ENCODE measurements at places on chromosomes 12 and 14.

GRCh38 chr12:1859643-1860042 lies 39.3 kb downstream of the LRTM2 start:
- DNase-seq: no peak

DNA sequence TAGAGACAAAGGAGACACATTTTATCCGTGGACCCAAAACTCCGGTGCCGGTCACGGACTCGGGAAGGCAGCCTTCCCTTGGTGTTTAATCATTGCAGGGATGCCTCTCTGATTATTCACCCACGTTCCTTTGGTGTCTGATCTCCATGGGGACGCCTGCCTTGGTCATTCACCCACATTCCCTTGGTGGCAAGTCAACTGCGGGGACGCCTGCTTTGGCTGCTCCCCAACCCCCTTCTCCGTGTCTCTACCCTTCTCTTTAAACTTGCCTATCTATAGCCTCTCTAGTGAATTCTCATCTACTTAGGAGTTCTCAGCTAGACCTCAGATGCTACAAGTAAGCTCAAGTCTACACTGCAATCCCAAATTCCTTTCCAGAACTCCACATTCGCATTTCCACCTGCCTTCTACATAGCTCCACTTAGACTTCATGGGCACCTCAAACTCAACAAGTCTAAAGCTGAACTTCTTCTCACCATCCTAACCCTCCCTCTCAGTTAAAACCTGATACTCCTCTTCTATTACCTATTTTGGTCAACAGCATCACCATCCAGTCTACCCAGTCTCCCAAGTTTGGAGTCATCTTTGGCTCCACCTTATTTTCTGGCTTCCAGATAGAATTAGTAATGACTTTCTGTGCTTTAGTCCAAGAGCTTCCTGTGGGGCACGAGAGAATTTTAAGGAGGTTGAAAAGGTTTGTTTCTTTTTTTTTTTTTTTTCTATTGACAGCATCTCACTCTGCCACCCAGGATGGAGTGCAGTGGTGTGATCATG lies 14.4 kb downstream of the SPTLC2 start:
- DNase-seq: no peak

- DNase-seq: no peak
These were observed 2.8 kb upstream of the LTBP2 start for GRCh38 chr14:74614508-74615495.

DNA sequence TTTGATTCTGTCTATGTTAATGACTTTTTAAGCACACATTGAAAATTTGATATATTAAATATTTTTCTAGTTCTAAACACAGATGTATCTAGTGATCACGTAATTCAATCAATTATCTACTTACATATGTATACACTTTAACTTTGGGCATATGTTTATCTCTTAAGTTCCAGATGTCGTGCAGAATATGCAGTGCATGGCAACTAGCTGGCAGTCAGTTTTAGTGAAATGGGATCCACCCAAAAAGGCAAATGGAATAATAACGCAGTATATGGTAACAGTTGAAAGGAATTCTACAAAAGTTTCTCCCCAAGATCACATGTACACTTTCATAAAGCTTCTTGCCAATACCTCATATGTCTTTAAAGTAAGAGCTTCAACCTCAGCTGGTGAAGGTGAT lies 105.3 kb downstream of the PTPRQ start:
- no peak for DNase-seq

DNA sequence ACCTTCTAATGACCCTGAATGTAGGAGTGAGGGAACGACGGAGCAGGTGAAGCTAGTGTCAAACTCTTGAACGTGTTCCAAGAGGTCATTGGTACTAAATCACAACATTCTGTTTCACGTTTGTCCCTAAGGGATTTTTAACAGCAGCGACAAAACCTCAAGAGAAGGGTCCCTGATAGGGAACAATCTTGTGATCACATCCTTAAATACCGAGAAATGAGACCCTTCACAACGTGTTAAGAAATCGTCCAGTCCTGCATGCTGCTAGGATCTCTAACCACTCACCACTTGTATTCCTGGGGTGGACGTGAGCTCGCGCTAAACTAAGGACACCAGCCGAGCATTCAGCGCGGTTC lies 134.1 kb upstream of the KRAS start:
- no peak for DNase-seq

- no peak for DNase-seq
These were observed 380.8 kb downstream of the ALG10 start for GRCh38 chr12:34402899-34403705.

GRCh38 chr14:32939254-32940065 lies 781 bp downstream of the NPAS3 start:
- DNase-seq: no peak

GRCh38 chr12:117359029-117359845 lies 2.2 kb downstream of the NOS1 start:
- DNase-seq: no peak

DNA sequence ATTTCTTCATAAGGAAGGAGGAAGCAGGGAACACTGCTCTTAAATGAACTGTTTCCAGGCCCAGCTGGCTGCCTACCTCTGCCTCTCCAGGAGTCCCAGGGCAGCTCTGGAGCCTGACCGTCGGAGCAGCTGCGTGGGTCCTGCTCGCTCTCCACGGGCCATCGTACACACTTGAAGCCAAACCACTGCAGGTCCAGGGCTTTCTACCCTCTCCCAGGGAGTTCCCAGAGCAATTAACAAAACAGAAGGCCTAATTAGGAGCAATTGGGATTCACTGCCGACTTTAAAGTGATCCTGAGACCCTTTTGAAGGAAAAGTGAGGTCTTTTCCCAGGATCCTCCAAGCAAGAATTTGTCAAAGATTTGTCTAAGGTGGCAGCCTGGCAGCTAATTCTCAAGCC lies 76.9 kb downstream of the OTX2 start:
- DNase-seq: no peak

- DNase-seq: no peak
These were observed 66.3 kb upstream of the TCL1B start for GRCh38 chr14:95619785-95620417.

DNA sequence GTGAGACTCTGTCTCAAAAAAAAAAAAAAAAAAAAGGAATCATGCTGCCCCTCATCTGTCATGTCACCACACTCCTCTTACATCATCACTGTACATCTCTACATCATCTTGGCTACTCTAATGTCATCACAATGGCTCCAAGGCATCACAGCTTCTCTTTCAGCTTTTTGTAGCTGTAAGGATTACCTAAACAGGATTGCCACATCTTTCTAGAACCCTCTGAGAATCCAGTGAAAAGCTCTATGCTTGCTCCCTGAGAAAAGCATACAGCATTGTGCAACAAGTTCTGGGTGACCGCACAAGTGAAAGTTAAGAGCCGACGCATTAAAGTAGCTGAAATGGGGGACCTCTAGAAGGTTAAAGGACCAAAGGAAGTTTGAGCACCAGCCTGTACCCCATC lies 272.5 kb downstream of the C12orf50 start:
- no peak for DNase-seq

DNA sequence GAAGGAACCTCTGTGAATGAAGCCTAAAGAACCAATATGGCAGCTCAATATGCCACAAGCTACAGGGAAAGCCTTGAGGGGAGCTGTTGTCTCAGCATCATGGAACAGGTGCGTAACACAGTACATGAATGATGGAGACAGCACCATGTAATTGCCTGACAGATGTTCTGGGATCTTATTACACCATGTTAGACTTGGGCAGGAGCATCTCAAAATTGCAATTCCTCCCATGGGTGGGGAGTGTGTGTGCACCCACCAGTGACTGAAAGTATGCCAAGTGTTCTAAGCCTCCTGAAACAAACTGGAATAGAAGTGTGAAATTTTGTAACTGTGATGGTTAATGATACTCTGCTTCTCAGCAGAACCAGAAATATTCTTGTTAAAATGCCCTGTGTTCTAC lies 151.0 kb upstream of the SRRM4 start:
- DNase-seq: no peak

- no peak for DNase-seq
These were observed 10.9 kb downstream of the GATC start for GRCh38 chr12:120457133-120457532.

DNA sequence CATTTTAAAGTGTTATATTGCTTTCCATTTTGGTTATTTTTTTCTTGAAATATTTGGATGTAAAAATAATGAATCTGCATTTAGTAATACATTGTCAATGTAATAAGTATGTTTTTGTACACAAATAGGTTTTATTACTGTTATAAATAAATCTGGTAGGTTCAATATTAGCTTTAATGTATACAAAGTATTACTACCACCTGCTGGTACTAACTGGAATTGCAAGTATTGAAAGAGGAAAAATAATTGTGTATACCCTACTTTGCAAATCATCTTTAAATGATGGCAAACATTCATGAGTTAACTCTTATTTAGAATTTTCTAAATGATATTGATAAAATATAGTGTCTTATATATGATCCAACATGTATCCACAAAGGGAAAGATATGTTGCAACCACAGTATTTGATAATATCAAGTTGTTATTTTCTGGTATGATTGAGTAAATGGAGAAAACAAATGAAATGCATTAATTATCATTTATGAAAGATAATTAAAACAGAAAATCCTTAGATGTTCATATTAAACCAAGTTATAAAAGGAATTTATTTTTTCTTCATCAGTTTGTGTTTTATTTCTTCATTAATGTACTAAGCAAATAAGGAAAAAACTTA lies 3.2 kb downstream of the OR4K2 start:
- DNase-seq: no peak

DNA sequence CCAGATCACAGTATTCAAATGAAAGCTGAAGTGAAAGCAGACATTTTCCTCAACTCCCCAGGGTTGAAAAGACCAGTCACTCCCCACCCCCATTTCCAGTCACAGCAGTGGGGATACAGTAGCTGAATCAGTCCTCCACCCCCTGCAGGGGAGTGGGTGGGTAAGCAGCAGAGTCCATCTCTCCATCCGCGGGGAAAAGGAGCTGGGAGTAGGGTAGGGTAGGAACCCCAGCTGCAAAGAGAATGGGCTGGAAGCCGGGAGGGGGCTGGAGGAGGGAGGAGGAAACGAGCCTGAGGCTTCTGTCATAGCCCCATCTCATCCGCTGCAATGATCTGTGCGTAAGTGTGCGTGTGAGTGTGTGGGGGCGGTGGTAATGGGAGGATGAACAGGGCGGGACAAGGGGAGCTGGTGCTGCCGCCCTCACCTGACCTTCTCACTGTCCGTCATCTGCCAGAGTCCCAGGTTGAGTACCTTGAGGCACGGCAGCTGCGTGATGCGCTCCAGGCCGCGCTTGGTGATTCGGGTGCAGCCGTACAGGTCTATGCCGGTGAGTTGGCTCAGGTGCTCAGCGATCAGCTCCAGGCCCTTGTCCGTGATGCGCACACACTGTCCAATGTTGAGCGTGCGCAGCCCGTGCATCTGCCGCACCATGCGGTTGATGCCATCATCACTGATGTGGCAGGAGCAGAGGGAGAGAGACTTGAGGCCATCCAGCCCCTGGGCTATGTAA lies 1.8 kb downstream of the FBXL14 start:
- DNase-seq: no peak

DNA sequence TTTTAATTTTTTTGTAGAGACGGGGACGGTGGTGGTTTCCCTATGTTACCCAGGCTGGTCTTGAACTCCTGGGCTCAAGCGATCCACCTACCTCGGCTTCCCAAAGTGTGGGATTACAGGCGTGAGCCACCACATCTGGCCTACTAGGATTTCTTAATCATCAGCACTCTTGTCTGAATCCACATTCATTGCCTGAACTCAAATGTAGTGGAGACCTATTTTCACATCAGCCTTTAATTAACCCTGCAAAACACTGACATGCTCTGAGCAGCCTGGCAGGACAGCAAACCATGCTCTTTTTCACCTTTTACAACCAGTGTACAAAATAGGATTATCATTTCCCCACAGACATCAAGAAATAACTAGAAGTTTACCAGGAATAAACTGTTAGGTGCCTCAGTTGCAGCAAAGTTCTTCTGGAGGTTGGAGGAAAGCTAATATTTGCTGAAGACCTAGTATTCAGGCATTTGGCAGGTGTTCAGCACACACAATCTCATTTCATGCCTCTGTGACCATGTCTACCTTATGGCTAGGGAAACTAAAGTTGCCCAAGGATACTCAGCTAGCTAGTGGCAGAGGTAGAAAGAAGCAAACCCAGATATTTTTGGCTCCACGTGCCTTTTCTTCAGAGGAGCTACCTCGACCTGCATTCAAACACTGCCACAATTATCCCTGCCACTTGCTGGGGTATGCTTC lies 37.7 kb downstream of the CFL2 start:
- DNase-seq: no peak

DNA sequence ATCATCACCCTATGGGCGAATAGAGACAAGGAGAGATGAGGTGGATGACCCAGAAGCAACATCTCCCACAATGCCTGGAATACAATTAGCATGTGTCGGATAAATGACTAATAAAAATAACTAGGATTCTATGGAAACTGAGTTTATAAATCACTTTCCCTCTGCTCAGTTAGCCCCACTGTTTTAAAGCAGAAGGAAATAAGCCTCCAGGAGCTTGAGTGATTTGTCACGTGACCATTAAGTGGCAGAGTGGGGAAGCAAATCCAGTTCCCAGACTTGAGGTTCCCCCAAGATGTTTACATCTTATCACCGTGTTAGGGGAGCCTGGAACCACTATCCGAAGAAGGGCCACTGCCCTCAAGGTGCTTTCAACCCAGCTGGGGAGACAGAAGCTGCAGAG lies 136.5 kb upstream of the CCND2 start:
- no peak for DNase-seq

- no peak for DNase-seq
These were observed 50.6 kb downstream of the LRCOL1 start for GRCh38 chr12:132559652-132560363.

GRCh38 chr14:75022655-75023054 lies 19.9 kb downstream of the EIF2B2 start:
- no peak for DNase-seq

DNA sequence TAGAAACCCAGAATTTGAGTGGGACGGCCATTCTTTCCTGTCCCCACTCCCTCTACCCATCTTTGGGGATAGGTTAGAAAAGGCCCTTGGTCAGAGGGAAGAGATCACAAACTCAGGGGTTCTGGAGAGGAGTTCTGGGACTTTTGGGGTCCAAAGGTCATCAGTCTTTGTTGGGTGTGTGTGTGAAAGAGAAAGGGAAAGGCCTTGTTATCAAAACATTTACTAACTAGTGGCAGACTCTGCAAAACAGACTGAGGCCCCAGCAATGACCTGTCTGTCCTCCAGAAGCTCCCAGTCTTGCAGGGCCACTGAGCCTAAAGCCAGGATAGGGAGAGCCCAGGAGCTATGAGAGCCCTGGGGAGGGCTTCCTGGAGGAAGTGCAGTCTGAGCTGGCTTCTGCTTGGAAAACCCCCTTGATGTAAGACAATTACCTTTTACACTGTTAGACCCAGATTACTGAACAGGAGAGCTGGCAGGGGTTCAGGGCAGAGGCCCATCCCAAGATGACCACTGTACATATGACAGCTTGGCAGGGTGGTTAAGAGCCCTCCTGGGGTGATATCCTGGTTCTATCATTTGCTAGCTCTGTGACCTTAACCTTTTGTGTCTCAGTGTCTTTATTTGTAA lies 429.1 kb upstream of the CCDC196 start:
- DNase-seq: no peak

- no peak for DNase-seq
These were observed 194.0 kb downstream of the DPF3 start for GRCh38 chr14:72699852-72700257.

- DNase-seq: no peak
These were observed 117.3 kb downstream of the MED13L start for GRCh38 chr12:116160231-116160630.

- DNase-seq: no peak
These were observed 3.1 kb downstream of the CEBPE start for GRCh38 chr14:23115918-23116317.
